ENCODE measurements at places on chromosomes 4 and X.

GRCh38 chr4:13007802-13008470 is 476.2 kb downstream of the RAB28 start:
- DNase-seq: no peak

DNA sequence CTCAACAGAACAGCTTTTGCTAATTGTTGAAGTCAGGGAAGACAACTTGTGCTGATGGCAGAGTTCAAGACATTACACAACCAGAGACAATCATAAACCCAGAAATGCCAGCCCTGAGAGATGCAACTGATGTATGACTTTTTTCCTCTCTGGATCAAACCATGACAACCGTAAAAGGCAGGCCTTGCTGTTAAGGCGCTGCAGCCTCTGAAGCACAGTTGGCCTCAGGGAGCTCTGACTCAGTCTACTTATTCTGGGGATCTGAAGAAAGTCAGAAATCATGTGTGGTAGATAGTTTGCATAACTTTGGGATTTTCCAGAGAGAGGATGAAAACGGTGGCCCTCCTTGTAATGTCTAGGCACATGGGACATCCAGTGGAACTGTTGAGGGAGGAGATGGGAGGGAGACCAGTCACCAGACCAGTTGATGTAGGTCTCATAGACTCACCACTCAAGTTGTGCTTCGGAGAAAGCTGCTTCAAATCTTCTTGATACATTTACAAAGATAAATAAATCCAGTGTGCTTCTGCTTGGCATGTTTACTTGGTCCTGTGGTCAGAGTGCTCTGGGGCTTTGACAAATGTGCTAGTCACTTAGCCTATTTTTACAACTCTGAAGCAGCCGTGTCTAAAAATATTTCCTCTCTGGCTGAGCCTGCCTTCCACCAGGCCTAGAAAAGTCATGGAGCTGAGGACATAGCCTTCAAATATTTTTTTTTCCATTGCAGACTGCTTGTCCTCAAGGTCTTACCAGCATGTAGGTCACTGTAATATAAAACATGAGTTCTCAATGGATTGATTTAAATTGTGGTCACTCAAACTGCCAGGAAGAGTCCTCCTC is 7.5 kb downstream of the HADH start:
- DNase-seq: no peak

DNA sequence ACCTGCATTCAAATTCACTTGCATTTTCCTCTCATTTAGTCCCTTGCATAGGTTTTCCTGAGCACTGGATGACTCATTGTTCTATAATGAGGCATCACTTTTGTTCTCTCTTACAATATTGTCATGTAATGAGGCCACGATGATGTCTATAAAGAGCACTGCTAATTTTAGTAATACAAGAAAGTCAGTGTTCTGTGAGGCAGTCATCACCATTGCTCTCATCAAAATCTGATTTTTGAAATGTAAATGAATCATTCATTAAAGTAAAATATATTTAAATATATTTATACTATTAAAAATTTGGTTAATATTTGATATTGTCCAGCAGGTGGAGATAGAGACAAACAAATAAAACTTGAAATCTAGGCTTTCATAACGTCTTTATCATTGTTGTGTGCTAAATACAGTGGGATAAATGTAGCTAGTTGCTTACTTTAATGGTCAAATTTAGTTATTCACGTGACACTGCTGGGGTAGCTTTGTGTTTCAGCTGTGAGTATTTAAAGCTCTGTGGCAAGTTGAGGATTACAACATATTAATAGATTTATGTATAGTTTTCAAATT is 15.4 kb downstream of the HMGB2 start:
- DNase-seq: no peak

- DNase-seq: no peak
These were observed 32.7 kb downstream of the DHX15 start for GRCh38 chr4:24551492-24552289.

GRCh38 chr4:98519268-98519977 is 139.0 kb downstream of the TSPAN5 start:
- DNase-seq: no peak

GRCh38 chr4:87056881-87057280 is 122.1 kb downstream of the AFF1 start:
- no peak for DNase-seq

Data from activated T-cell treated with anti-CD3 and anti-CD28 coated beads for 48 hours (primary cell).